Astrocyte of the spinal cord (primary cell): ENCODE measurements at places on chromosomes 11 and 22.
A peak's percentile ranks its signal among the peaks of the same experiment; 100 is the strongest.

DNA sequence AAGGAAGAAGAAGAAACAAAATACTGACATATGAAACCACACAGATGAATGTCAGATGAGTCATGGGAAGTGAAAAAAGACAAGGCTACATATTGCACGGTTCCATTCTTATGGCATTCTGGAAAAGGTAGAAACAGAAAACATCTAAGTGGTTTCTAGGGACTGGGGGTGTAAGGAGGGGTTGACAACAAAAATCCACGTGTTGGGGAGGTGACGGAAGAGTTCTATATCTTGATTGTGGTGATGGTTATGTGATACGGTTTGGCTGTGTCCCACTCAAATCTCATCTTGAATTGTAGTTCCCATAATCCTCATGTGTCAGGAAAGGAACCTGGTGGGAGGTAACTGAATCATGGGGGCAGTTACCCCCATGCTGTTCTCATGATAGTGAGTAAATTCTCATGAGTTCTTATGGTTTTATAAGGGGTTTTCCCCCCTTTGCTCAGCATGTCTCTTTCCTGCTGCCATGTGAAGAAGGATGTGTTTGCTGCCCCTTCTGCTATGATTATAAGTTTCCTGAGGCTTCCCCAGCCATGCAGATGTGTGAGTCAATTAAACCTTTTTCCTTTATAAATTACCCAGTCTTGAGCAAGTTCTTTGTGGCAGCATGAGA lies 6.4 kb upstream of the ARFGAP3 start:
- peak; percentile 95 for DNase-seq

DNA sequence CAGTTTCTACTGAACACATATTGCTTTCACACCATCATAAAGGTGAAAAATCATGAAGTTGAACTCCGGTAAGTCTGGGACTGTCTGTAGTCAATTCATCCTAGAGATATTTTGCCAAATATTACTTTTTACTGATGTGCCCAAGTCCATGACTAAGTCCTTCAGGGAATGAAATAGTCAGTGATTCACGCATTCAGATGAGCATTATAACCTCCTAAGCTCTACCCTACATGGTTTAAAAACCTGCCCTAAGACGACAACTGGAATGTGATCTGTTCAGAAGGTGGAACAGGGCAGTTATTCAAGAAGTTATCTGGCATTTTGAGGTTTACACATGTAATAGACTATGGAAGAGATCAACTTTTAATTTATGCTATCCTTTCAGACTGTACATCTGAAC lies 125.6 kb downstream of the TRPC6 start:
- DNase-seq = peak; percentile 44

- no peak for DNase-seq
These were observed 2.8 kb downstream of the KCTD14 start for GRCh38 chr11:78020246-78020645.

DNA sequence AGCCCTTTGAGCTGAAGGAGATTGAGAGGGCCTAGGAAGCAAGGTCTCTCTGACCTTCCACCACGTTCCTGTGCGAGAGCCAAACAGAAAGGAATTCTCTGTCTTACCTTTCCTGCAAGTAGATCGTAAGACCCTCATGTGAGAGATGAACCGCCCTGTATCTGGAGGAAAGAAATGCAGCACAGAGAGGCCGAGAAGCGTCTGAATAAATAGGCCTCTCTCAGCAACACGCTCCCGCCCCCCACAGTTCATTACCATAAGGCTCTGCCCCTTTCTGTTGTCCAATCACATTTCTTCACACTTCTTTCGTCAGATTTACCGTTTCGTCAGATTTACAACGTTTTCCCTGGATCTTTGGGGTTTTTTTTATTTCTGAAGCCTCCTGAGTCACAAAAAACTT lies 90.3 kb downstream of the BLID start:
- DNase-seq = no peak

DNA sequence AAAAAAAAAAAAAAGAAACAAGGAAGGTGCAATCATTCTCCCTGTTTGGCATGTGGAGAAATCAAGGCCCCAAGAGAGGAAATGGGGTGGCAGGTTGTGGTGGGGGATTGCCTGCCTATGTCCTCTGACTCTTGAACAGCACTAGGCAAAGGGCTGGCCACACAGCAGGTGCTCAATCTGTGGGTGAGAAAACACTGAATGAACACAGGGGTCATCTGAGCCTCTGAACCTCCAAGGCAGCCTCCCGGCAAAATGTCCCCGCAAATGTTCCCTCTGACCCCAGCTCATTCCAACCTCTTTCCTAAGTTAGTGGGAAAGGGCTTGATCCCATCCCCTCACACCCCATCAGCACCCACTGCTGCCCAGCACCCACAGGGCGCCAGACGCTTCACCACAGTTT lies 4.6 kb downstream of the PLA2G6 start:
- DNase-seq = no peak

DNA sequence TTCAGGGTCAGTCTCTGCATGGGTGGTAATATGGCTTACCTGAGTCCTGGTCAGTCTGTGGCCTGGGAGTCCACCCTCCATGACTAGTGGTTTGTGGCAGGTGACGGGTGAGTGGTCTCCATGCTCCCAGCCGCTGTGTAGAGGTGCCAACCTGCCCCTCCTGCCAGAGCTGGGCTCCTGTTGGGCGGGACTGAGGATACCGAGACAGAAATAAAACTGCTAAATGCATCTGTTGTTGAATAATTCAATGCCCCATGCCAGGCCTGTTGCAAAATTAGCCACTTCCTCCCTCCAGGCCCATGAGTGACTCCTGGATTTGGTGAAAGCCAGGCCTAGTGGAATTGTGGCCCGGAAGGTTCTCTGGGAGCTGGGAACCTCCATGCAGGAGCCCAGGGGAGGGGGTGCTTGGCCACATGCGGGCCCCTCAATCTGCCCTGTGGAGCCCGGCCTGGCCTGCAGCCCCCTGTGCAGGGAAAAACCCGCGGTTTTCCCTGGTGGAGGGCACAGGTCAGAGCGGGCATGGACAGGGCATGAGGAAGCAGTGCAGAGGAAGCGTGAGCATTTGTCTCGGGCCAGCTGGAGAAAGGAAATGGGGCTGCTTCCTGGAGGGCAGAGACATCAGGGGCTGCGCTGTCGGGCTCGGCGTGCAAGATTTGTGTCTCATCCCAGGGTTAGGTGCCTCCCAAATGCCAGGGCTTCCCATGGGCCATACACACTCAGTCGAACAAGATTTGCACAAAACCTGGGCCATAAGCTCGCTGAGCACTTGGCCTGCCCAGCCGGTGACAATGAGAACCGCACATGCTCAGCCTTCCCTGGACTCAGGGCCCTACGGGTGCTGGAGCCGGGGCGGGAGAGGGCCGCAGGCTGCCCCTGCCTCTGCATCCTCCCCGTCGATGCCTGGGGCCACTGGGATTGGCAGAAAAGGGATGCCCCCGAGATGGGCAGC lies 66.9 kb downstream of the KCNQ1 start:
- no peak for DNase-seq

GRCh38 chr11:63610604-63611394 lies 3.4 kb downstream of the PLAAT3 start:
- peak; percentile 84 for DNase-seq

DNA sequence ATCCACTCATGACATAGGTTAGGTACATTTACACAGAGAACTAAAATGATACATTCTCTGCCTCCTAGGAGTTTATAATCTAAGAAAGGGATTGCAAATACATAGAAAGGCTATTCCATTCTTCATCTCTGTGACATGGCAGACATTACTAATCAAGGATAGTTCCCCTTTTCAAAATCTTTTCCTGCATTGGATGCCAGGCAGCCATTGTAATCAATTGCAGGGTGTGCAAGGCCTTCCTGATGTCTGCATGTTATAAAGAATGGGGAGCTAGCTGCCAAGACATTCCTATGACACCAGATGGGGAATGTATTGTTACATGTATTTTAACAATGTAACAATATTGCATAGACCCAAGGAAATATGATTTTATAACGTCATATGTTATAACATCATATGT lies 82.0 kb downstream of the KIRREL3 start:
- no peak for DNase-seq

DNA sequence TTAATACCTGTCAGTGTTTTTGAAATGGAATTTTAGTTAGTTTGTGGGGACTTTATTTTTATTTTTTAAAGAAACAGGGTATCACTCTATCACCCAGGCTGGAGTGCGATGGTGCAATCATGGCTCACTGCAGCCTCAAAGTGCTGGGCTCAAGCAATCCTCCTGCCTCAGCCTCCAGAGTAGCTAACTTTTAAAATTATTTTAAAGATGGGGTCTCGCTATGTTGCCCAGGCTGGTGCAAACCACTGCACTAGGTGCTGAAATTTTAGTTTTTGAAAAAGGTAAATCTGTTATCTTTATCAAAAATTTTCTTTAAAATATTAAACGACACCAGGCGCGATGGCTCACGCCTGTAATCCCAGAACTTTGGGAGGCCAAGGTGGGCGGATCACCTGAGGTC lies 42.6 kb downstream of the AMBRA1 start:
- DNase-seq = no peak

- no peak for DNase-seq
These were observed 8.3 kb downstream of the CYB561A3 start for GRCh38 chr11:61353131-61354067.

DNA sequence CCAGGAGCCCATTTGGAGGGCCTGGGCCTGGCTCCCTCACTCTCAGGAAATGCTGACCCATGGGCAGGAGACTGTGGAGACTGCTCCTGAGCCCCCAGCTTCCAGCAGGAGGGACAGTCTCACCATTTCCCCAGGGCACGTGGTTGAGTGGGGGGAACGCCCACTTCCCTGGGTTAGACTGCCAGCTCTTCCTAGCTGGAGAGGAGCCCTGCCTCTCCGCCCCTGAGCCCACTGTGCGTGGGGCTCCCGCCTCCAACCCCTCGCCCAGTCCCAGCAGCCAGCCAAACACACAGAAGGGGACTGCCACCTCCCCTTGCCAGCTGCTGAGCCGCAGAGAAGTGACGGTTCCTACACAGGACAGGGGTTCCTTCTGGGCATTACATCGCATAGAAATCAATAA lies 37.1 kb downstream of the CDKN1C start:
- no peak for DNase-seq

- DNase-seq = peak; percentile 46
These were observed 178.2 kb downstream of the LRRC4C start for GRCh38 chr11:41281131-41281742.

GRCh38 chr11:19670030-19670791 lies 42.4 kb upstream of the NAV2 start:
- DNase-seq = peak; percentile 85

GRCh38 chr22:45612451-45612901 lies 59.2 kb upstream of the ATXN10 start:
- DNase-seq = peak; percentile 82

DNA sequence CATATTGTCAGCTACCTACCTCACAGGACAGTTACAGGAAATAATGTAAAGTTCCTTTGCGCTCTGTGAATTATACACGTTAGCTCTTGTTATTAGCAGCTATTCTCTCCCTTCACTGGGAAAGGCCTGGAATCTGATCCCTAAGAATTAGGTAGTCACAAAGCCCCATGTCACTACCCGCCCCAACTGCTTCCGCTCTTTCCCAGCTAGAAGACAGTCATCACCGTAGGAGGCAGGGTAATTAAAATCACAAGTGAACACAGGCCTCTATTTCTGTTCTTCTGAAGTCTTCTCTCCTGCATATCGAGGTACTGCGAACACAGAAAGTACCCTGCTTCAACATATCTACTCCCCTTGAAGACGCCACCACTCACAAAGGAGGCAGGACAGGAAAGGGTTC lies 12.6 kb upstream of the AHNAK start:
- DNase-seq = no peak

DNA sequence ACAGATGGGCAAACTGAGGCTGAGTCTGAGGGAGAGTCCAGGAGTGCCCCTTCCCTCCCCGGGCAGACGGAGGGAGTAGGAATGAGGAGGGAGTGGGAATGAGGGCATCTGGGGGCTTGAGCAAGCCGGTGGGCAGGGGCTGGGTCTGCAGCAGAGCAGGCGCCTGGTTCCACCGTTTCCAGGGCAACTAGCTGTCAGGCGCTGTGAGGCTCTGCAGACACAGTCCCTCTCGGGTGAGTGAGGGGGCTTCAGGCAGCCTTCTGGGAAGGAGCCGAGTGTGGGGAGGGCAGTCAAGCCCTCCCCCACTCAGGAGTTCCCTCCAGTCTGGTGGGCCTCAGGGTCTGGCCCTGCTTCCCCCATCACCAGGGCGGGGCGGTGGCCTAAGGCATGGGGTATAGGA lies 19.0 kb downstream of the TMEM258 start:
- DNase-seq = no peak

DNA sequence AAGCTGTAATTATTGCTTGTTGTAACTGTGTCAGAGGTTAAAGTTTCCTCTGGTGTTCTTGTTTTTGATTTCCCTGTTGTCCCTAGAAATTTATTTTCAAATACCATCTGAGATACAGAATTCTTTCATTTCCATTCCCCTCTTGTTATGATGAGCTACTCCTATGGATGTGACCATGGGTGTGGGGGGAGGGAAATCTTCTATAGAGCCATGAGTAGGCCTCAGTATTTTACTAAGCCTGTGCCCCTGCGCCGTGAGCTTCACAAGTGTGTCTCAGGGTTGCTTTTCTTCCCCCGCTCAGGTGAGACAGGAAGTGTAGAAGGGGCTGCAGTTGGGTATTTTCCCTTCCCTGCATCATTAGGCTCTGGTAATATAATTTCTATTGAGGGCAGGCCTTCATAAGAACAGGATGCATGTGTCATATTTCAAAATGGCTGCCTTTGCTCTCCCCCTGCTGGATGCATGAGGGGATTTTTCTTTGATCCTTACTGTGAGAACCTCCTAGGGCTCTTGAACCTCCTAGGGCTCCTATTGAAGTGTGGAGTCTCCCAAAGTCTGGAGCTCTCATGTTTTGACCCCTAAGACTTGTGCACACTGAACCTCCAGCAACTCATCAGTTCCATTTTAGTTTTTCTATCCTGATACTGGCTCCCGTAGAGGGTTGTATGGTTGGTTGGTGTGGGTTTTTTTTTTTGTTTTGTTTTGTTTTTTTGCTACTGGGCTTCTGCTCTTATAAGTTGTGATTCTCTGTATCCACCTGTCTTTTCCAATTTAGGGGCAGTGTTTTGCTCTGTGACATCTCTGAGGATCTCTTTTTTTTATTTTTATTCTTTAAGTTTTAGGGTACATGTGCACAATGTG lies 658.2 kb downstream of the NTM start:
- DNase-seq = peak; percentile 63

- DNase-seq = peak; percentile 78
These were observed 1.2 kb upstream of the HSPA8 start for GRCh38 chr11:123062892-123063825.

GRCh38 chr11:48011102-48011797 lies 30.9 kb downstream of the PTPRJ start:
- no peak for DNase-seq

DNA sequence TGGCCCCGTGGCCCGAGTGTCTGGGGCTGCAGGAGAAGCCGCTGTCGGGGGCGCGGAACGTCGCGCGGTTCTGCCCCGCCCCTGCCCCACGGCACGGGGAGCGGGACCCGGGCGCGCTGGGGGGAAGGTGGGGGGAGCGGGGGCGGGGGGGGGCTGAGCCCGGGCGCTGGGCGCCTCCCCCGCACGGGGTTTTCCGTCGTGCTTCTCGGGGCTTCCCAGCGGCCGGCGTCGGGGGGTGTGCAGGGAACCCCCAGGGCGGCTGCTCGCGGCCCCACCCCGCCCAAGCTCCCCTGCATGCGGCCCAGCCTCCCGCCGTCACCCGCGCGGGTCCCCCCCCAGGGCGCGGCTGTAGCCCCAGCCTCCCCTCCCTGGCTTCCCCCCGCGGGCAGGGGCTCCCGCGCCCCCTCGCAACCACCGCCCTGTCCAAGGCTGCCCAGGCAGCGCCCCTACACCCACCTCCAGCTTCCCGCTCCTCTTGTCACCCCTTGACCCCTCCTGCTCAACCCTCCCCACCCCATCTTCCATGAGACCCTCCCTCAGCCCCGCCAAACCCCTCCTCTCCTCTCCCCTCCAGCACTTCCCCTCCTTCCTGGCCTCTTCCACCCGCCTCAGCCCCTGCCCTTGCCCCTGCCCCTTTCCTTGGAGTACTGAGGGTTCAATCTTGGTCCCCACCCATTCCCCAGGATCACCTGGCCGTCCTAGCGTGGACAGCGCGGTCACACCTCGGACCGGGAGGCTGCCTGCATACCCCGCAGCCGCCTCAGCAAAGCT lies 1.7 kb downstream of the IL17REL start:
- DNase-seq = no peak
